Activated CD4-positive, alpha-beta T cell treated with anti-CD3 and anti-CD28 coated beads for 4 hours (primary cell): ENCODE measurements at places on chromosomes 6 and 20.

- DNase-seq, result no peak
Observed at GRCh38 chr6:35678814-35679213, 9.9 kb downstream of the FKBP5 start.

DNA sequence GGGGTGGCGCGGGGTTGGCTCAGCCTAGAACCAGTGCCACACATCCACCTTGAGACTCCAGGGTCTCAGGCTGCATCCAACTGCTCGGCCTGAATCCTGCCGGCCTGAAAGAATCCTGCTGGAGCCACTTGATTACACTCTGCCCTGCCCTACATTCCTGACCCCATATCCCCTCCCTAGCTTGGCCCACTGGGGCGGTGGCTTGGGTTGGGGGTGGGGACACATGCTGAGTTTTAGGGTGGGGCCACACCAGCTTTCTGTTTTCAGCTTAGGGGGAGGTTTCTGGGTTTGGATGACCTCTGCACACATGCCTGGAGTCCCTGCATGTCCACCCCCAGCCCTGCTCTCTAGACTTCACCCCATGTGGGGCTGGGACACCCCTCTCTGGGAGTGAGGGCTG, 6.8 kb downstream of the ITPR3 start:
- no peak for DNase-seq

DNA sequence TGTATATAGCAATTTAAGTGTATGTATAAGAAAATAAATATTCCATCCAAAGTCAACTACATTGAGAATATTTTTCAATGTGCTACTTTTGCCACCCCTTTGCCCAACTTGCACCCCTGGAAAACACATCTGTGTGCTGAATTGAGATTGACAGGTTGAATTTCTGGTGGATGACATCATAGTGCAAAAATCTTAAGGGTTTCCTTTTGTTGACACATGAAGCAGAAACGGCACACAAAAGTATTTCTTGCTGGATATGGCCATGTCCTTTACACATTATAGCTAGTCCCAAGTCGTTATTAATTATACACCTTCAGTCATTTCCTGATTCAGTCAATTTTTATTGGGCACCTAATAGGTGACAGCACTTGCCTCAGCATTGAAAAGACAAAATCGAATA, 188.7 kb upstream of the FBXL4 start:
- no peak for DNase-seq

- DNase-seq, result no peak
Observed at GRCh38 chr20:19688031-19688806, 69.8 kb upstream of the RIN2 start.

GRCh38 chr6:42017021-42017643, 33.2 kb upstream of the TAF8 start:
- DNase-seq, result no peak

- DNase-seq, result no peak
Observed at GRCh38 chr6:103570431-103570830, 1289.3 kb downstream of the HACE1 start.

DNA sequence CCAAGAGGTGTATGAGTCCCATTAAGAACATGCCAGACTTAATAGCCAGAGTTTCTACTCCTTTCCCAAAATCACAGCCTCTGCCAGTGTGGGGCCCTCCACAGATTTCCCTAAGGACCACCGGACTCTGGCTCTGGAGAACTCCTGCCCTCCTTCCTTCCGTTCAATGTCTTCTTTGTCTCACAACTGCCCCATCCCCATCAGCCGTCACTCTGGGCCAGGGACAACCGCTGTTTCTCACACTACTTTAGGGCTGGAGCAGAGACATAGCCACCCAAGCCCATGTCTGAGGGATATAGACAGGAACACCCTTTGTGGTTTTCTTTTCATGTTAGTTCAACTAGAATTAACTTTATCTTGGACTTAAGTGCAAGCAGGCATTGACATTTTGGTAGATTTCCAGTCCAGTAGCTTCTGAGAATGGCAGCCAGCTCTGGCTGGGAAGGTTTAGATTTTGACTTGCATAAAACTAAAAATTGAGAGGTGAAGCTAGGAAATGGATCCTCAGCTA, 6.7 kb upstream of the ACSS1 start:
- no peak for DNase-seq

- DNase-seq, result no peak
Observed at GRCh38 chr6:37222992-37223391, 34.6 kb upstream of the TBC1D22B start.

- DNase-seq, result no peak
Observed at GRCh38 chr6:37007340-37008043, 2.0 kb downstream of the FGD2 start.

DNA sequence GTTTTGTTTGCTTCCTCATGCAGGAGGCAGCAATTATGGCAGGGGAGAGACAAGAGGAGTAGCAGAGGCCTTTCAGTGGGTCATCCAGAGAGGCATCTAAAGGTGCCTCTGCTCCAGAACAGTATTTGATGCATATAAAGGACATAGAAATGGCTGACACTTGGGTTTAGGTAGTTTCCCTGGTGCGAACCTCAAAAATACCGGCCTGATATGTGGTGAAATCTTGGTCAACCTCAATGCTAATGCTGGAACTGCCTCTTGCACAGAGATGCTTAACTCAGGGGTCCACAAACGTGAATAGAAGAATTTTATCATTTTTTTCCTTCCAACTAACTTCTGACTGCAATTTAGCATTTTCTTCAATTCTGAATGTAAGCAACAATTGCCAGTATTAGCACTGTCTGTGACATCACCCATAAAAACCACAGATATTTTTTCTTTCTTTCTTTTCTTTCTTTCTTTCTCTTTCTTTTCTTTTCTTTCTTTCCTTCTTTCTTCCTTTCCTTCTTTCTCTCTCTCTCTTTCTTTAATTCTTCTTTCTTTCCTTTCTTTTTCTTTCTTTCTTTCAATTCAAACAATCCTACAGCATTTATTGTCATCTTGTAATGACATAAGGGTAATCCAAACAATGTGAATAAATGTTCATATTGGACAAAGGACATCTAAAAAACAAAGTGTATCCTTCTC, 180.0 kb upstream of the UST start:
- DNase-seq, result no peak

DNA sequence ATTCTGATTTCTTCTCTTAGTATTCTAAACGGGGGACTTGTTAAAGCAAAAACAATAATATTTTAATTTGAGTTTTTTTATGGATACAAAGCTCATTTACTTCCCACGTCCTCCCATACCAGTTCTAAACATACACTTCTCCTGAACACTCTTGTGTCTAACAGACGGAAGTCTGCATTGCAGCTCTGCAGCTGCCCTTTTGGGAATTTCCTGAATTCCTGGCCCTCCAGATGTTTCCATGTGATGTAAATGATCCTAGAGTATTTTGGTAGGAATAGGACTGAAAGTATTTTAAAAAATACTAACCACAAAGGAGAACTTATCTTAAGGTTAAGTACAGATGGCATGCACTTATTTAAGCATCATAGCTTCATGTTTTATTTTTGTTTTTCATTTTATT, 886.7 kb downstream of the TBC1D32 start:
- DNase-seq, result no peak

DNA sequence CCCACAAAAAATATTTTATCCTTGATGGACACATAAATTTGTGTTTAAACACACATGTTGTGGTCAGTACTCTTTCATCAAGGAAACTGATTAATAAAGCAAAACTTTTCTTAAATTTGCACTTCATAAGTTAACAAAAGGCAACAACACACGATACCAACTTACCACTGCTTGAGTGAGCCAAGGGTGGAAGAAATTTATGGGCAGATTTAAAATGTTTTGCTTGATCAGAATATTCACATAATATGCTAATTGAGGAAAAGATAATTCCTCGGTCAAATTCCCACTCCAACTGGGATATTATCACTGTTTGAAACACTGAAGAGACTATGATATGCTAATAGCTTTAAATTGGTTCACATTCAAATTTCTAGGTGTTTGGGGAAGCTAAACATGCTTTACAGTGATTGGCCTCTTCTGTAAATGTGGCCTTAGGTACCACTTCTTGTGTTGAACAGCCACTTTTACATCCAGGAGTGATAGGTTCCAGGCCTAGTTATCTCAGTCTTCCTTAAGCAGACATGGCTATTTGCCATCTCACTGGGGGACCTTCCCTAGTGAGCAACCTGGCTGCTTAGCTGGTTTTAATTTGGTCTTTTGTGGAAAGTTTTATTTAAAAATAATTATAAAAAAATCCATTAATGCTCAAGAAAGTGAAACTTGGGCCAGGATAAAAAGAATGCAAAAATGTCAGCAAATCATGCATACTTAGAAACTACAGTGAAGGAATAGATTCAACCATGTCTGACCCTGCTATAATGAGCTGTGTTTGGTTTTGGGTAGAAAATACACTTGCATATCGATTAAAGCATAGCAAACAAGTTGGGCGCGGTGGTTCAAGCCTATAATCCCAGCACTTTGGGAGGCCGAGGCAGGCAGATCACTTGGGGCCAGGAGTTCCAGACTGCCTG, 221.2 kb upstream of the MAP3K7 start:
- no peak for DNase-seq

DNA sequence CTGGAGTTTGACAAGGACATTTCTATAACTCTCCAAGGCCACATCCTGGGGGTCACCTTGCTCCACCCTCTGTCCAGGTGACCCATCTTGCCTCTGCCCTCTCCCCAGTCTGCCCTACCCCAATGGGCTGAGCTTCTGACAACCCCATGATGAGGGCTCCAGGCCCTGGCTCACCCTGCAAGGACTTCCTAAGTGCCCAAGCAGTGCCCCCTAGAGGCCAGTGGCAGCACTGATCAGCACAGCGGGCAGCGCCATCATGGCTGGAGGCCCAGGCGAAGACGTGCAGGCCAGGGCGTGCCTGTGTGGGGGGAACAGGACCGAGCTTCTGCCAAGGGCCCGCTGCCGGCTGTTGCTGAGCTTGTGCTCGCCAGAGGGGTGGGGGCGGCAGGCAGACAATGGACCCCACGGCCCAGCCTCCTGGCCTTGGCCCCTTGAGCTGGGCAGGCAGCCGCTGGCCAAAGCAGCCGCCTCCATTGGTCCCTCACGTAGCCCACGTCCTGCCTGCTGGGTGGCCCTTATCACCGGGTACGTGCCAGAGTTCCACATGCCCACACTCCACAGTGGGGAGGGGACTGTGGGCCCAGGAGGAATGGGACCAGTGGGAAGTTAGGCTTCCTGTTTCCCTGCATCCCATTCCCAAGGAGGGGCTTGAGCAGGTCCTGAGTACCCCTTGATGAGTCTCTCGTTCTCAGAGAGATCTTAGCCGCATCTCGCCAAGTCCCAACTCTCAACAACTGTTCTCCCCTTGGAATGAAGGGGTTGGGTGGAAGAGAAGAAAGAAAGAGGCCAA, 64.3 kb downstream of the MRPL14 start:
- DNase-seq, result no peak

DNA sequence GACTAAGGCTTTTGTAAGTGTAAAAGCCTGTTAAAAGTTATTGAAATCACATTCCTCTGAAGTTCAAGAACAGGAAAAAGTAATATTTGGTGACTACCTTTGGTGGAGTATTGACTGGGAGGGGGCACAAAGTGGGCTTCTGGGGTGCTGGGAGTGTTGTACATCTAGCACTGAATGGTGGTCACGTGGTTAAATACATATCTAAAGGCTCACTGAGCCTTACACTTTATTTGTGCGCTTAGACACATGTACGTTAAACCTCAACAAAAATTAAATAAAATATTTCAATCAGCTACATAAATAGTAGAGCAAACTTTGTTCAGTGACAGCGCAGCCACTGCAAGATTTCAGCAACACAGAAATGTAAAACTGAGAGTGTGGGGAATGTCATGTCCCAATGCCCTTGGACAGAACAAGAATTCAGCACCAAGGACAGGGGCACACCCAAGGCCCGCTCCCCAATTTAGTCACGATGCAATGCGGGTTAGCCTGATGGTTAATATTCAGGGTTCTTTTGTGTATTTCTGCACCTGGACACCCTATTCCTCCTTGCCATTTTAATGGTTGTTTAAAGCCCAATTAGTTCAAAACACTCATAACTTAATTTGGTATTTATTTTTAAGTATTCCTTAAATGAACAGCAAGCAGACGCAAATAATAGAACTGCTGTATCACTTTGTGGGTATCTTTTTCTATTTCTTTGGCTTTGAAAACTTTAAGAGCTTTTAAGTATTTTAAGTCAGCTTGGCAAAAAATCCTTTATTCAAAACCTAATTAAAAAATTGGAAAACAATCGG, 37.4 kb downstream of the ANGPT4 start:
- DNase-seq, result peak; percentile 8

DNA sequence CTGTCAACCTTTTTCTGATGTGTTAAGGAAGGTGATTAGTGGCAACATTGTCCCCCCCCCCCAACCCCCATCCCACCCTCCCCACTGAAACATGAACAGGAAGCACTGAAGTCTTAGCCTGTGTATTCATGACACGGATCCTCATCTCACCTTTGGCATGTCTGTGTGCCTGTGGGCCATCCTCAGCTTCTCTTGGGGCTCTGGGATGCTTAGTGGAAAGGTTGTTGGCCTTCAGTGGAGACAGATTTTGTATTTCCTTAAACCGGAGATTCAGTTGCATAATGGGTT, 93.6 kb downstream of the RREB1 start:
- no peak for DNase-seq

- no peak for DNase-seq
Observed at GRCh38 chr6:145031001-145031400, 704.3 kb downstream of the EPM2A start.

DNA sequence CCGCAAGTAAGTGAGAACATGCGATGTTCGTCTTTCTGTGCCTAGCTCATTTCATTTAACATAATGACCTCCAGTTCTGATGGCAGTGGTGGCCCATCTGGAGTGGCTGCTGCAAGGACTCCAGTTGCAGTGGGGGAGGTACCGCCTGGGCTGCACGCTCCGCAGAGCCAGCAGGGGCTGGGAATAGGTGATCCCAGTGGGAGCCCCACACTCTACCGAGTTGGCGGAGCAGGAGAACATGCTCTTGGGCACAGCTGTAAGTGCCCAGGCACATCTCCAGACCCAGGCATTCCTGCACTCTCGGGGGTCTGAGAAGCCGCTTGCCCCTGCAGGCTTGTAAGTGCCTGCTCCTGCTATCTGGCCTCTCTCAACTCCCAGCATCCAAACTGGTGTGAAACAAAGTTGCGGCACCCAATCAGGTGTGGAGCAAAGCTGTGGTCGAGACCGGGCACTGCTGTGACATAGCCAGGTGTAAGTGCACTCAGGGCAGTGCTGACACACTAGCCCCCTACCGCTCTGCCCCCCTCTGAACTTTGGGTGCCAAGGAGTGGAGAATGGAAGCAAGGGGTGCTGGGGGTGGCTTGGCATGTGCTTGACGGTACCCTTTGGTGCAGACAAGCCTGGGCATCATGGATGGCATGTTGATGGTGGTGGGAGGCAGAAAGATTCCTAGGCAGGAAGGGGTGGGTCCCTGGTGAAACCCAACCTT, 130.2 kb downstream of the HTR1B start:
- DNase-seq, result no peak

- DNase-seq, result no peak
Observed at GRCh38 chr6:17932330-17932852, 55.0 kb downstream of the KIF13A start.

GRCh38 chr6:72552938-72553337, 68.9 kb upstream of the KCNQ5 start:
- DNase-seq, result no peak

- no peak for DNase-seq
Observed at GRCh38 chr6:152932865-152933264, 50.0 kb downstream of the FBXO5 start.

- DNase-seq, result peak; percentile 23
Observed at GRCh38 chr6:52984247-52984646, 10.8 kb downstream of the GSTA4 start.
